ENCODE measurements at places on chromosomes 2 and 18.

DNA sequence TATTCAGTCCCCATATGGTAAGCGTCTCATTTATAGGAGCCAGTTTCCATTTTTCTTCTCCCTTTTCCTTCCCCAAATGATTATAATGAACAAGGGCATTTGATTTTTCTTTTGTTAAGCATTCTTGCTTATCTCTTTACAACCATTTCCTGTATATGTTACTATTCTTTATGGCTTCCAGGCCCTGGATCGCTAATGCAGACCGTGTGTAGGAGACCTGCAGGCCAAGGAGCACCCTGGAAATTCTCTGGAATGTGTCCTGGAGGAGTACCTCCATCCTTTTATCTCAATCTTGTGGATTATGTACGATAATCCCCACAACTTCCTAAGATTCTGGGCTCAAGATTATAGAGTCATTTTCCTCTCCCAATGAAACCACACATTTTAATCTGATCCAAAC is 439.6 kb upstream of the MMADHC start:
- DNase-seq = no peak

DNA sequence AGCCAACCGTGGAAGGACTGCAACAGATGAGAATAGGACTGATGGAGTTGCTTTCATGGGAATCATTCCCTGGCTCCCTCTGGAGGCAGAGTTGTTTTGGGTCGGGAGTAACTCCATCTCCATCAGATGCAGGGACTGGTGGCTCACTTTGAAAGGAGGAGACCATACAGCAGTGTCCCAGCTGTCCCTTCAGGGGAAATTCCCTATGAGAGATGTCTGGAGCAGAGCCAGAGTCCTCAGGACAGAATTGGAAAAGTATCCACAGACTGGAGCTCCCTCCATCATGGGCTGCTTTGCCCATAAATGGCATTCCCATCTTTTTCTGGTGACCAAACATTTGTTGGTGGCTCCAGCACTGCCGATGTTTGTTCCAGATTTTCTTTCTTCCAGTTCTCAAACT is 144.3 kb downstream of the NCK2 start:
- DNase-seq = no peak

DNA sequence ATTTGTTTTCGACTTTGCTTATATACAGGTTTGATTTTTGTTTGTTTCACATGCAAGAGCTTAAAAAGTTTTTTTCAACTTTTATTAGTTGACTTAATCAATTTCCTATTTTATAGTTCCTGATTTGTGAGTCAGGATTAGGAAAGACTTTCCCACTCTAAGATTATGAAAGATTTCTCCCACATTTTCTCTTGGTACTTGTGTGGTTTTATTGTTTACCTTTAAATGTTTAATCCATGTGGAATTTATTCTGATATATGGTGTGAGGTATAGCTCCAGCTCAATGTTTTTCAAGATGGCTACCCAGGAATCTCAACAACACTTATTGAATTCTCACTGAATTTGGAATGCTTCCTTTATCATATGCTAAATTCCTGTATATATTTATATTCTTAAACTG is 117.8 kb upstream of the LGALSL start:
- DNase-seq = no peak

DNA sequence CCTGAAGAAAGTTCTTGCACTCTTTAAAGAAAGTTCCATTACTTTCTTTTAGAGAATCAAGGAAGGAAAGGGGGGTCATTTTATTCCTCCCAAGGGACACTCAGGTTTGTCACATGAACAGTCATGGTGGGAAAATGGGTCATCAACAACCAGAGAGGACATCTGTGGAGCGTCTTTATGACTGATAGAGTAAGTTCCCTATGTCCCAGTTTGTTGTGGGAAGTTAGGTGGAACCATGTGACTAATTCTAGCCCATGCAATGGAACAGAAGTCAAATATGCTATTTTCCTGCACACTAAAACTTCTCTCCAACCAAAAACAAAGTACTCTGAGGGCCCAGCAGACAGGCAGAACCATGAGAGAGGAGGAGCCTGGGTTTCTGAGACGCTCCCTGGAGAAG is 165.6 kb upstream of the SERTAD2 start:
- no peak for DNase-seq

DNA sequence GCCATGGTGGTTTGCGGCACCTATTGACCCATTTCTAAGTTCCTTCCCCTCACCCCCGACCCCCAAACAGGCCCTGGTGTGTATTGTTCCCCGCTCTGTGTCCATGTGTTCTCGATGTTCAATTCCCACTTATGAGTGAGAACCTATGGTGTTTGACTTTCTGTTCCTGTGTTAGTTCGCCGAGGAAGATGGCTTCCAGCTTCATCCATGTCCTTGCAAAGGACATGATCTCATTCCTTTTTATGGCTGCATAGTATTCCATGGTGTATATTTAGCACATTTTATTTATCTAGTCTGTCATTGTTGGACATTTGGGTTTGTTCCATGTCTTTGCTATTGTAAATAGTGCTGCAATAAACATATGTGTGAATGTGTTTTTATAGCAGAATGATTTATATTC is 183.6 kb downstream of the GBX2 start:
- no peak for DNase-seq
